BJ (cell line): ENCODE measurements at places on chromosomes 1 and 21. TPM values are rescaled to one million over a fixed set of nuclear protein-coding genes. Genes with fewer than 3 reads are reported as not detected.

- DNase-seq: no peak
These were observed 8.0 kb upstream of the EYA3 start for GRCh38 chr1:28096210-28097099.

GRCh38 chr1:167999877-168000276 lies 63.0 kb upstream of the MPC2 start:
- DNase-seq: no peak

DNA sequence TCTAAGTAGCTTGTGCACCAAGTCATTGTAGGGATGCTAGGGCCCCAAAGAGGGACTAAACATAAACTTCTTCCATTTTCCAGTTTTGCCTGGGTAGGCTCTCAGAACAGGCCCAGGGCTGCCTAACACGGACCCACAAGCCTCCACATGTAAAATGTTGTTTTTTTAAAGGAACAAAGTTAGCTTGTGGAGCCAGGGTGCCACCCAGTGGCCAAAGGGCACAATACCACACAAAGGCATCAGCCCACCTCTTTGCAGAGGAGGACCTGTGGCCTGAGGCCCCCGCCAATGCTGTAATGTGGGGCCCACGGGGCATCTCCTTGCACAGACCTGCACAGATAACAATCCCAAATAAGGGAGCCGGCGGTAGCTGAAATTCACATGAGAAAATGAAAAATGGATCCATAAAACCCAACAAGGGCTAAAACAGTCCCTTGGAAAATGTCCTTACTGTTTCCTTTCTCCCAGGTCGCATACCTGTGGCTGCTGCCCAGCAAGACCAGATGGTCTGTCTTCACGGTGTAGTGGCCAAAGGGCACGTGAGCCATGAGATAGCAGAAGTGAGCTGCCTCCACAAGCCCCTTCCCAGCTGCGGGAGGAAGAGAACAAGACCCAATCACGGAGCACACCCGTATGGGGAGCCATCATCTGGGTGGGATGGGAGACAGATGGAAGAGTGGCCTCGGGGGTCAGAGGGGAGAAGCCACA lies 23.8 kb downstream of the SEC16B start:
- no peak for DNase-seq

Gene DYNLT5
- 0.52 and 1.1 TPM in 2 replicates for polyA plus RNA-seq

DNA sequence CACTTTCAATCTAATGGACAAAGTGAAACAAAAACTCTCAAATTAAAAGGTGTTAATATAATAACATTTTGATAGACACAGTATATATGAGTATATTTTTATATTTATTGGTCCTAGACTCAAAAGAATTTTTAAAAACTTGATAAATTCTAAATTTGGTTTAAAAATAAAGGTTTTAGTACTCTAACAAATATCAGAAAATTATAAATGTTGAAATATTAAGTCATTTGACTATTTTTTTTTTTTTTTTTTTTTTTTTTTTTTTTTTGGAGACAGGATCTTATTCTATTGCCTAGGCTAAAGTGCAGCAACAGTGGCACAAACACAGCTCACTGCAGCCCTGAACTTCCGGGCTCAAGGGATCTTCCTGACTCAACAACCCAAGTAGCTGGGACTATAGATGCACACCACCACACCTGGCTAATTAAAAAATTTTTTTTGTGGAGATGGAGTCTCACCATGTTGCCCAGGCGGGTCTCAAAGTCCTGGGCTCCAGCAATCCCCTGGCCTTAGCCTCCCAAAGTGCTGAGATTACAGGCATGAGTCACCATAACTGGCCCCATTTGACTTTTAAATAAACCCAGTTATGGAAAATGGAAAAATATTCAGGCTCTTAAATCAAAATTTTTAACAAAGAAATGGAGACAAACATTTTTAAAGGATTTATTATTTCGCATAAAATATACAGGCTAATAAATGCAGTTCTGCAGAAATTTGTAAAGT lies 60.8 kb upstream of the RBM34 start:
- DNase-seq: no peak
